ENCODE measurements at places on chromosomes 6 and 20.
A peak's percentile ranks its signal among the peaks of the same experiment; 100 is the strongest.

DNA sequence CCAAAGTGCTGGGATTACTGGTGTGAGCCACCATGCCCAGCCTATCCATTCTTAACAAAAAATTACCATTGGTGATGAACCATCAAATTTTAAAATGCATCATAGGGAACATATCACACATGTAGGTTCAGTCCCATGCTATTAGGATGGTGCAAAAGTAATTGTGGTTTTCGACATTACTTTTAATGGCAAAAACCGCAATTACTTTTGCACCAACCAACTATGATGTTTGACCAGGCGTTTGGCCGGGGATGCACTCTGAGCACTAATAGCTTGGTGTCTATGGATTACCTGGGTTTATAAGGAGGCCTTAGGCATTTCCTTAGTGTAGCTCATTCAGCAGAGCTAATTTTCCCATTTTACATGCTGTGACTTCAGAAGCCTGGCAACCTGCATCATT, 246.5 kb upstream of the SUPT3H start:
- DNase-seq: no peak

GRCh38 chr6:27422651-27423332, 34.2 kb downstream of the ZNF391 start:
- no peak for DNase-seq

- DNase-seq: no peak
Observed at GRCh38 chr20:5881703-5882102, 68.6 kb downstream of the TRMT6 start.

DNA sequence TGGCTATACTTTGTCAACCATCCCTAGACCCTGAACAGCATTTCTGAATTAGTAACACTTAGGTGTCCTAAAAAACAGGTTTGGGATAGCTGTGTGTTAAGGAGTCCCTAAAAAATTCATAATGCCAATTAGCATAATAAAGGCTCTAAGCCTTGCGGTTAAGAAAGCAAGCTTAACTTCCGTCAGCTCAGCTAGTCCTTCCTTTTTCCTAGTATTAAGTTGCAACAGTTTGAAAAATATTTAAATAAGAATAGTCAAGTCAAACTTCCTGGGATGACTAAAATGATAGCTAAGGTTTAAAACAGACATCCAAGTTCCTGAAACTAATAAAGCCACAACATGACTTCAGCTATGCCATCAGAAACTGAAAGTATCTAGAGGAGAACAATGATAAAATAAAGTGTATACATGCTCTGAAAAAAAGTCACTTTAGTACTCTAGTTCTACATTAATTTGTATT, 3.5 kb downstream of the AKIRIN2 start:
- no peak for DNase-seq

DNA sequence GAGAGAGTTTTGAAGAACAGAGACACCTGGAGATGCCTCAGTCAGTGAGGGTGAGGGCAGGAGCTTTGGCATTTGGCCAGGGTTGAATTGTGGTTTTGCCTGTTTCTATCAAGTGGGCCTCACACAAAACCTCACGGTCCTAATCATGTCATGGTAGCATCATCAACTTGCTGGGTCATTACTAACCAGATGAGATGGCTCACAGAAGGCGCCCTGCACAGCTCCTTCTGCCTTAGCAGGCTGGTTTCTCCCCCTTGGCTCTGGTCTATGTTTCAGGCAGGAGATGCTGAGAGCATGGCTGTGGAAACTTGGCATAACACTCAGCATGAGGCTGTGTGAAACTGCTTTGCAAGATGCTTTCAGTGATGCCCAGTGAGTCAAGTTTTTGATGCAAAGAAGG, 99.3 kb downstream of the LRRC1 start:
- DNase-seq: no peak

GRCh38 chr6:129605095-129605494, 104.9 kb downstream of the ARHGAP18 start:
- DNase-seq: no peak

DNA sequence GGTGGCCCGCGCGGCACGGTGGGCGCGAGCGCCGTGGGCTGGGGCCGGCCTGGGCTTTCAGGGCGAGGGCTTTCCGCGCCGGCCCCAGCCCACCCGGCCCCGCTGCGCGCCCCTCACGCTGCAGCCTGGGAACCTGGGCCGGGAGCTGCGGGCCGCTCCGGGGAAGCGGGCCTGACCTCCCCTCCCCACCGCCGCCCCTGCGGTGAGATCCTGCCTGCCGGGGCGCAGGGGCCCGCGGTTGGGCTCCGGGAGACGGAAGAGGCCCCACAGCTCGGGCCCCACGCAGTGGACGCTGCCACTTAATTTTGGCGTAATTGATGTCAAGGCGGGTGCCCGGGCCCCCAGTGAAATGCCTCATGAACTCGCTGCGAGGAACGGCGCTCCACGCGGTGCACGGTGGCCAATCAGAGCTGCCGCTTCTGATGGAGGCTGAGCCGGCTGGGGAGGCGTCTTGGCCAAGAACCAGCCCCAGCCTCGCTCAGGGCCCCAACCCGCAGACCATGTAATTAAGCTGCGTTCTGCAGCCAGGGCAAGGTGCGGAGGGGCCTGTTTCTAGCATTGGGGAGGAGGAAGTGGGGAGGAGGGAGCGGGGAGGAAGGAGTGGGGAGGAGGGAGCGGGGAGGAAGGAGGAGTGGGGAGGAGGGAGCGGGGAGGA, 96.1 kb upstream of the BHLHE23 start:
- peak; percentile 68 for DNase-seq

- peak; percentile 54 for DNase-seq
Observed at GRCh38 chr6:43491750-43492661, 14.6 kb downstream of the TJAP1 start.

DNA sequence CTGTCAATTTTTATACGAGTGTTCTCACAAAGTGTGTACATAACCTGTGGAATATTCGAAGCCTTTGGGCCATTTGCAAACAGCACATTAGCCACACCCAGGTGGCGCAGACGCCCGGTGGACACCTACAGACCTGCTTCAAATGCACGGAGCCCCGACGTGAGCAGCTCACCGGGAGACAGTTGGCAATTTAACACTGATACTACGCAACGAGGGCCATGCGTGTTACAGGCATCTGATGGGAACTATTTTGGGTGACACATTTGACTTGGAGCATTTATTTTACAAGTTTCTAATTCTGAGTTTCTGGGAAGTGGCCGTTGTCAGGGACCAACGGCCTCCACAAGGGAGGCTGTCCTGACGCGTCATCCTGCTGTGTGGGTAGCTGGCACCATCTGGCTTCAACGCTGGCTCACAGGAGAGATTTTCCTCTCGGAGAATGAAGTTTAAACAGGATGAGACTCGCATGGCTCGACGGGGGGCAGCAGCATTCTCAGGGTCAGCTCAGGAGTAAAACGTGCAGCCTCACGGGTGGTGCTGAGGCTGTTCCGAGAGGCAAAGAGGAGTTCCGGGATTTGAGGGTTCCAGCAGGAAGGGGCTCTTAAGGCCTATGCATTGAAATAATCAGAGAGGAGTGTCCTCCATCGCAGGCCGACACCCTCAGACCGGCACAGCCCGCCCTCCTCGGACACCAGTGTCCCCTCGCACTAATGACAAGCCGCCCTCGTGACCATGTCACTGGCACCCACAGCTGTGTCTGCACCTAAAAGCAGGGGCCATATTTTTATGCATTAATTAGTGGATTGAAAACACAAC, 207.4 kb downstream of the DLL1 start:
- no peak for DNase-seq

GRCh38 chr6:75855052-75855451, 106.0 kb downstream of the MYO6 start:
- no peak for DNase-seq

DNA sequence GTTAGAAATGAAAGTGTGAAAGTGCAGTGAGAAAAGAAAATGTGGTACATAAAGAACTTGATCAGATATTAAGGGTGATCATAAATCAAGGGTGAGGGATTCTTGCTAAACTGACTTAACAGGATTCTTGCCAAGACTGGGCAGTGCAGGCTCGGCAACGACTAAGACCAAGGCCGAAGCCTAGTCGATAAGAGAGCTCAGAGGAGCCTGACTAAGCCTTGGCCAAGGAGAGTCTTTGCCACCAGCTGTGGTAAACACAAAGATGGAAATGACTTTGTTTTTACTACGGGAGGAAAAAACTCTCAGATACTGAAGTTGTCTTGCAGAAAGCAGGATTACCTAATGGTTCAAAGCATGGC, 196.6 kb downstream of the LY86 start:
- no peak for DNase-seq

GRCh38 chr6:142500250-142500786, 198.5 kb downstream of the ADGRG6 start:
- no peak for DNase-seq

DNA sequence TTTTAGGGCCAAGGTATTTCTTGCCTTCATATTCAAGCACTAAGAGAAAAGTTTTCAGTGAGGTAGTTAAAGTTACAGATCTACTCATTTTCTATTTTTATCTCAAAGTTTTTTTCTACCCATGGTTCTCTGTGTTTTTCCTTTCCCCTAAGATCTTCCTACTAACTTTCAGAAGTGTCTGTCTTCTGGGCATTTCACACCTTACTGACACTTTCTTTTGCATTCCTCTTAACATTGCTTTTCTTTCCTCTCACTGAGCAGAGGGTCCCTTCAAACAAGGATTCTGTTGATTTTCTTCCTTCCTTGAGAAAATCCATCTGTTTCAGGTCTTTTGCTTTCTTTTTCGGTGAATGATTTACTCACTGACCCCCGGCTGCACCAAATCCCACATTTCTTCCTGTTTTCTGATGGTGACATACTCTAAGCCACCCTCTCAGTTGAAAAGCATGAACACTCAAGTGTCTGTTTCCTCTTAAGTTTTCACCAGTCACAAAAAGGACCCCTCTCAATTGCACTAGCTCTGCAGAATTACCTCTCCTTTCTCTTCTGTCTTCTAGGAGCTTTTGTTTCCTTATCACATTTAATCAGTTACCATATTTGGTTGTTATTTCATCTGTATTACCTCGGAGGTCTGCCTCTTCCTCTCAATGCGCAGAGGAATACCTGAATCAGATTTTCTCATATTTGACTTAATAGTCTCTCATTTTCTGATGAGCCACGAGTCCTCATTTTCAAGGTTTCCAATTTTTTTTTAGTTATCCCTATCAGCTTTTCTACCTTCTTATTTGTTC, 73.5 kb upstream of the RNF217 start:
- DNase-seq: no peak

DNA sequence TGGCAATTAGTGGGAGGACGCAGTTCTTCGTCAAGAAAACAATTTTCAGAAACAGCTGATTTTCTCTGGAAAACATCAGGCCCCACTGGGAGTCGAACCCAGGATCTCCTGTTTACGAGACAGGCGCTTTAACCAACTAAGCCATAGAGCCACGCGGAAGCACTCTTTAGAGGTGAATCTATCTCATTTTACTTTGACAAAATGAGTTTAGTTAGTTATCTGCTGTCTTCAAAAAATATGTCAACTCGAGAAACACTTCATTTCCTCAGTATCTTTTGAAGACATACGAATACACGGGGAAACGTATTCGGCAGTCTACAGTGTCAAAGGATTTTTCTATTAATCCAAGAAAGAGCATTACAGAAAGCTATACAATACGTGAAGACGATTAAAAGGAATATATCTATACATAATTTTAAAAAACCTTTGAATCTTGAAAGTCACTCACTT, 26.7 kb downstream of the GPX6 start:
- no peak for DNase-seq

DNA sequence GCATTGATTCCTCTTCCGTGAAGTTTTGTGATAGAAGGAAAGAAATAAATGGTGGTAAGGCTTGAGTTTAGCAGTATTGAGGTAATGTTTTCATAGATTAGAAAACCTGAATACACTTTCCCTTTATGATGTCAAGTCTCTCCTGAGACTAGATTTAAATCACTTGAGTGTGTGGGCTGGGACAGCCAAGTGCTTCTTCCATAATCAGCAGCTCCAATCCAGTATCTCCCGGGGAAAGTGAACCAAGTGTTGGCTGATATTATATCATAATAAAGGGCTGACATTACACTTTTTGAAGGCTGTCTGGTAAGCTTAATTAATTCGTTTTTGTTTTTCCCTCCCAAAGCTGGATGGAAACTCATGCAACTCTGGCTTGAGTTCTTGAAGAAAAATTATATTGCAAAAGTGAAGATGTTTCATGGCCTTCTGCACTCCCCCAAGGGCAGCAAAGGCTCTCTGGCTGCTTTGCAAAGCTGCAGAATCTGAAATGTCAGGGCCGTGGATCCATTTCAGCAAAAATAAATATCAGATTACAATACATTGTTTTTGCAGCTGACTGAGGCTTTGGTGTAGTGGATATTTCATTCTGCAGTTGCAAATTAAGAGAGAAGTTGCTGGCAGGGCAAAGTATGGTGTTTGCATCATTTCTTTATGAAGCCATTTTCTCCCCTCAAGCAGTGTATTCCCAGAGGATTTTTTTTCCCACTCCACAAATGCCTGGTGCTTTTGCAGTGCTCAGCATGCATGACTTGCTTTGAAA, 101.2 kb downstream of the MKKS start:
- peak; percentile 11 for DNase-seq

DNA sequence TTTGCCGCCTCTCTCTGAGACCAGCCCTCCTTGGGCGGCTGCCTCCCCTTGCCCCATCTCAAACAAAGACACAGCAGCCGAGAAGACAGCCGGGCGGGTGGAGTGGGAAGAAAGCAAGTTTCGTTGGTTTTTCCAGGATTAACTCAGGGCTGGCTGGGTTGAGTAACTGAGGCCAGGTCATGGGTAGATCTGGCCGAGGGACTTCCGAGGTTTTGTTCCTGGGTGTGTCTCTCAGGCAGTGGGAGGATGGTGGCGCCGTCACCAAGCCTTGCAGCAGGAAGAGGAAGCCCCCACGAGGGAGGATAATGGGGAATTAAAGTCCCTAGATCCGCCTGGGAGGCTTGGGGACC, 167.2 kb downstream of the TTLL2 start:
- DNase-seq: no peak
